CD4-positive, CD25-positive, alpha-beta regulatory T cell (primary cell): ENCODE measurements at places on chromosomes 7 and 10. TPM values are rescaled to one million over a fixed set of nuclear protein-coding genes. Genes with fewer than 3 reads are reported as not detected.

GRCh38 chr10:102134416-102134815 lies 1.6 kb downstream of the PPRC1 start:
- DNase-seq = no peak

GRCh38 chr7:151623766-151624165 lies 104.1 kb upstream of the RHEB start:
- no peak for DNase-seq

DNA sequence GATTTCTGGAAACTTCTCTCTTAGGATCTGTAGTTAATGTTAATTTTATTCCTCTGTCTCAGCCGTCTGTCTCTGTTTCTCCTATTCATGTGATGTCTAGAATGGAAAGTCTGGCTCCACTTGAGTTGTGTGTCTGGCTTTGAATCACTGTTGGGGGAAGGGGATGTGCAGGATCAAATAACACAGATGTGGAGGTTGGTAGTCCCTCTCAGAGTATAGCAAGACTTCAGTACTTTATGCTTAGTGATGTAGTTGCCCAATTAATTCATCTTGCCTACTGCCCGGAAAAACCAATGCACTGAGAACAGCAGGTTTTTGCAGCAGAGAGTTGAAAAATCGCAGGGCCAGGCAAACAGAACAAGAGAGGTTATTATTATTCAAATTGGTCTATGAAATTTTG lies 79.2 kb downstream of the PHTF2 start:
- DNase-seq = no peak

The TEX36 gene
- not detected for polyA plus RNA-seq
